Glutamatergic neuron (in vitro differentiated cells): ENCODE measurements at places on chromosomes 1 and 21.
A peak's percentile ranks its signal among the peaks of the same experiment; 100 is the strongest.

- DNase-seq = no peak
Observed at GRCh38 chr21:42282021-42282420, 33.2 kb downstream of the TFF3 start.

DNA sequence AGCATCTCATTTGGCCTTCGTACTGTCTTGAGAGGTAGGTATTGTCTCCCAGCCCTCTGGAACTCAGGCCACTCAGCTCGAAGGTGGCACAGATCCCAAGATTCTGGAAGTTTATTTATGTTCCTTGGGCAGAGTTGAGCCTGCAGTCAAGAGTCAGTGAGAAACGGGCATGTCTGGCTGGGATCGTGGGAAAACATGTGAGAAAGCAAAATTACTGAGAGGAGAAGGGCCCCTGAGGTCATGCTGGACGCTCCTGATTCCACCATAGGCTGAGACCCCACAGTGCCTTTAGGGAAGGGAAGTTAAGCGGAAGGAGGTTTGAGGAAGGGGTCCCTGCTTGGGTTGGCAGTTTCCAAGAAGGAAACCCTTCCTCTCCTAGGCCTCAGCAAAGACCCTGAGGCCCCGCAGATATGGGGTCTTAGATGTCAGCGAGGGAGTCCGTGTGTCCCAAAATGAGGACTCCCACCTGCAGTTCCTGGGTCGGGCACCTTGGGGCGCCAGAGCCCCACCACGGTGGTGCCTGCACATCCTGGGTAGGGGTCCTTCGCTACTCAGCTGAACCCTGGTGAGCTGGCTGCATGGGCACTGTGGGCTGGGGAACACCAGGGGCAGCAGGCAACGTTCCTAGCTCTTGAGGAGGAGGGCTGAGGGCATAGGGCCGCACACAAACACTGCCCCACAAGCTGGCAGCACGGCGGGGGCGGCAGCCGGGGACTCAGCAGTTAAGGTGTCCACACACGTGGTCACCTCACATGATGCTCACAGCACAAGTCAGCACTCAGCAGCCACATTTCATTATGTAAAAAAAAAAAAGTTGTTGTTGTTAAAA lies 12.3 kb upstream of the SEMA4A start:
- DNase-seq = peak; percentile 88

- no peak for DNase-seq
Observed at GRCh38 chr1:157241185-157241538, 103.0 kb upstream of the ETV3 start.

DNA sequence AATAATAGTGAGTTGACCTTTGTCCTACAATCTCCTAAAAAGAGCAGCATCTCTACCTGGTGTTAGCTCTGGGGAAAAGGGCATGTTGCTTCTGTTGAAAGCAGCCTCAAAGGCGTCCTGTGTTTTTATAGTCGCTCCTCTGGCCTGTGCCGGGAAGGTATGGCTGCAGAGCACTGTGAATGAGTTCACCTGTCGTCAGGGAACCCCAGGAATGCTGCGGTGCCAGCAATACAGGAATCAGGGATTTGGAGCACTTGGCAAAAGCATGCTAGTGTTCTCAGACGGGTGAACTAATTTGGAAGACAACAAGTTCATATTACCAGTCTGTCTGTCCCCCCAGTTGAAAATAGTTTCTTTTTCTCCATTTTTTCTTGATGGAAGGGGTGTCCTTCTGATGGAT lies 60.3 kb upstream of the PGD start:
- DNase-seq = no peak

GRCh38 chr1:197399755-197400521 lies 131.9 kb downstream of the CRB1 start:
- DNase-seq = no peak

GRCh38 chr1:230371923-230372703 lies 54.0 kb downstream of the PGBD5 start:
- DNase-seq = no peak

DNA sequence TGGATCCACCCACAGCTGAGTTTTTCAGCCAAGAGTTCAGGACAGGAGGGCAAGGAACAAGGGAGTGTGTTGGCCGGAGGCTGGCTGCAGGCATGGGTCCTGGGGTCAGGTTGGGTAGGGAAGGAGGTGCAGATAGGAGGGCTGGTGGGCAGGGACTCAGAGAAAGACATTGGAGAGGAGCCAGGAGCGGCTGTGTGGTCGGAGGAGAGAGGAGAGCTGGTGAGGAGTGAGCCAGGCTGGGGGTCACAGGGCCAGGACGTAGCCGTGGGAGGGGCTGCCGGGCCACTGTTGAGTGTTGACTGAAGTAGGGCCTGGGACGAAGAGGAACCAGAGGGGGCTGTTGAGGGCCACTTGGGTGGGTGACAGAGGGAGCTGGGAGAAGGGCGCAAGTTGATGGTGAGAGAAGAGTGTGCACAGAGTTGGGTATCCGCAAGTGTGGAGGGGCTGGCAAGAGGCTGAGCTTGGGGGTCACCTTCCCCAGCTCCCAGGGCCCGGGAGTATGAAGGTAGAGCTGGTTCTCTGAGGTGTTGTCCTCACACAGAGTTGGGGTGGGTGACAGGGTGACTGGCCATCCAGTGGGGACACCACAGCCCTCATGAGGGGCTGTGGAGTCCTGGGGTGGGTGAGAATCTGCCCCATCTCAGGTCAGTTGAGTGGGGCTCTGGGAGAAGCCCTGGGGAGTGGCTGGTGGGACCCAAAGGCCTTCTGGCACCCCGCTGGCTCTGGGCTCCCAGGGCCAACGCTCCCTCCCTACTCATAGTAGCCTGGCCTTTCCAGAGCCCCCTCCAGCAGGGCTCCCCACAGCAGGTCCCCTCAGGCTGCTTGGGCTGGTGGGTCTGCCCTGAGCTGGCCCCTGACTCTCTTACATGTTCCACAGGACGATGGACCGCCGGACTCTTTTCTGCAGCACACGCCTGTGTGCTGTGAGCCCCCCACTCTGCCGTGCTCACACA lies 21.9 kb downstream of the PODN start:
- no peak for DNase-seq

GRCh38 chr1:19689085-19689757 lies 24.5 kb downstream of the HTR6 start:
- DNase-seq = no peak

GRCh38 chr1:199132006-199132405 lies 493.2 kb downstream of the PTPRC start:
- no peak for DNase-seq

DNA sequence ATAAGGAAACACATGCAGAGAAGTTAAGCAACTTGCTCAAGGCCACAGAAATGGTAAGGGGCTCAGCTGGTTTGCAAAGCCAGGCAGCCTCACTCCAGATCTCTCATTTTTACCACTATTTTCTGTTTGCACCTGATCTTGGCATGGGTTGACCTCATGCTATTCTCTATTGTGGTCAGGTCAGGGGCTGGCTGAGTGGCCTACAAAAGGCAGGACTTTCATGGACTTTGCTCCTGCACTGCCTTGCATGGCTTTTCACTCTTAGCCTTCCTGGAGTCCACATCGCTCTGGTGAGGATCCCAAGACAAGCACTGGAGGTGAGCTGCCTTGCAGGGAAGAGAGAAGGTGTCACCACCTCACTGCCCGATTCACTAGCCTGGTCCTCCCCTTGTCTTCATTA lies 56.8 kb upstream of the CSF3R start:
- no peak for DNase-seq

DNA sequence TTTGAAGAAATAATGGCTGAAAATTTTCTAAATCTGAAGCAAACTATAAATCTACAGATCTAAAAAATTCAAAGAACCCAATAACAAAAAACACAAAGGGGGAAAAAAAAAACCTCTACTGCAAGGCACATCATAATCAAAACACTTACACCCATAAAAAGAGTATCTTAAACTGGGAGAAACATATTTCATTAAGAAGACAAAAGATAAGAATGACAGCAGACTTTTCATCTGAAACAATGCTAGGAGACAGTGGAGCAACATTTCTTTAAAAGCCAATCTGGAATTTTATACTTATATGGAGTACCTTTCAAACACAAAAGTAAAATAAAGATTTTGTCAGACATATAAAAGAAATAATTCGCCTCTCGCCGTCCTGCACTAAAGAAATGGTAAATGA lies 49.1 kb downstream of the COP1 start:
- DNase-seq = no peak

GRCh38 chr1:12142891-12143630 lies 23.7 kb upstream of the TNFRSF1B start:
- DNase-seq = no peak

DNA sequence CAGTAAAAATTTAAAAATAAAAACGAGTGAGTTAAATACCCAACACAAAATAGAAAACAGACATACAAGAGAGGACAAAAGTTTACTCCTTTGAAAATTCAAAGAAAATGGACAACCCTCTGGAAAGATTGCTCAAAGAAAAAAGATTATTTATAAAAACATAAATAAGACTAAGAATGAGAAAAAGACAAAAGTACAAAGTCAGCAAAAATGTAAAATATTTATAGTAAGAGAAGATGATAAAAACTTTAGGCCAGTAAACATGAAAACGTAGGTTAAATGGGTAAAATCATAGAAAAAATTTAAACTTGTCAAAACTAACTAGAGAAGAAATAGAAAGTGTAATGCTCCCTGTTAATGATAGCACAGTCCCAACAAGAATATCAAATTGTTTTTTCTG lies 31.9 kb upstream of the SLC45A1 start:
- no peak for DNase-seq

DNA sequence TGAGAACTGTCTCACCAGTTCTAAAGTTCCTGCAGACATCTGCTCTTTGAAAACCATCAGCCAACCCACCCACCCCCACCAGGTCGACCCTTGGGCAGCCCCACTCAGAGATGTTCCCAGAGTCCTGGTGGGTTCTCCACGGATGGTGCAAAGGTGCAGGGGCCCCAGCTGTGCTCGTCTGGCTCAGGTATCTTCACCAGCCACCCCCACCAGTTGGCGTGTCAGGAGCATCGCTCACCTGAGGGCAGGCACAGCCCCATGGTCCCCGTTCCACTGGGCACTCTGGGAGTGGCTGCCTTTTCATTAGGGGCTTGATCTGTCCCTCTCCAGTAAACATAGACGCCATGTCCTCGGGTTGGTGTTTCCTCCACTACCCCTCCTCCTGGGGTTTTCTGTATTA lies 70.5 kb downstream of the UMODL1 start:
- no peak for DNase-seq

GRCh38 chr1:3105167-3105863 lies 36.3 kb downstream of the PRDM16 start:
- peak; percentile 49 for DNase-seq

- DNase-seq = no peak
Observed at GRCh38 chr1:93804412-93804811, 74.6 kb downstream of the DNTTIP2 start.

DNA sequence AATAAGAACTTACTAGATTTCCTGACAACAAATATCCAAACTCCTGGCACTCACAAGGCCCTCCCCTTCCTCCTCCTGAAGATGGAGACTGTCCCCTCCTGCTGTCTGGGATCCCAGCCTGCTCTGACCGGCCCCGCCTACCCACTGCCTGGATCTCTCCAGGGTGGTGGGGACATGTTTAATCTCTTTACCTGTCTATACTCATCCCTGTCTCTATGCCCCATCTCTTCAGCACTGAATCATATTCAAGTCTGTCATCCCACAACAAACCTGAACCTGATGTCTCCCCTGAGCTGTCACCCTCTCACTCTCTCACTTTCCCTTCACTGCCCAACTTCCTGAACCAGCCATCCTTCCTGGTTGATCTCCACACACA lies 22.1 kb downstream of the MATN1 start:
- DNase-seq = no peak

GRCh38 chr1:21913763-21914162 lies 23.3 kb downstream of the HSPG2 start:
- no peak for DNase-seq

- peak; percentile 90 for DNase-seq
Observed at GRCh38 chr1:98661544-98662355, at the start of gene SNX7. Gene SNX7, plus strand, starts transcription at chr1:98661721. Its CDS starts 11 bp downstream, at chr1:98661732.
